ENCODE measurements at places on chromosomes 5 and 9.

GRCh38 chr9:88531920-88532698 is 2.9 kb upstream of the NXNL2 start:
- no peak for DNase-seq

DNA sequence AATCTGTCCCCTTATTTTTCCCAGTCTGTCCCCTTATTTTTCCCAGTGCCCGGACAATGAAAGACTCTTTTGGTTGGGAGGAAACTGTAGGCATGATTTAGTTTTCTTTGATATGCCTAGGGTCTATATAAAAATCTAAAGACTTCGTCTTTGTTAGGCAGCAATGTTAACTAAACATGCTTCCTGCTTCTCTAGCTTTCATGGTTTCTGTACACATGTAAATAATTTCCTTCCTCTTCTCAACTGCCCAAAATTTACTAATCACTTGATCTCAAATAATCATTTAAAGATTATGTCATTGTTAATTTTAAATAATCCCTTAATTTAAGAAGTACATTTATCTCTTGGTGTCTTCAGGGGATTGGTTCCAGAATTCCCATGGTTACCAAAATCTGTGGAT is 47.8 kb upstream of the RAPGEF6 start:
- no peak for DNase-seq

GRCh38 chr5:172622091-172623046 is 18.7 kb upstream of the NEURL1B start:
- DNase-seq: no peak

DNA sequence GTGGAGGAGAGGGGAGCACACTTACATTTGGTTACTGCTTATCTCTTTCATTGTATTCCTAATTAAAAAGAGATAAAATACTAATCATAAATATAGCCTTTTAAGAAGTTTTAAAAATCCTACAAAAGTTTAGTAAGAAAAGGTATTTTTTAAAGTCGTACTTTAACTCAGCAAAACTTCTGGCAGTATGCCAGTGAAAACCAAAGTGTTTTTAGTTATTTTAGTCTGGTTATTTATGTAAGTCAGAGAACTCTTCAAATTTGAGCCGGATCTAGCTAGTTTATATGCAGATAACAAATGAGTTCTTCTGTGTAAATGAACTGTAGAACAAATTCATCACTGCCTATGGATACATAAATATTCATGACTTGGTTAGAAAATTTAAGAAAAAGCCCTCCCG is 36.5 kb upstream of the ANKDD1B start:
- no peak for DNase-seq

- DNase-seq: no peak
These were observed 190.8 kb downstream of the SPOCK1 start for GRCh38 chr5:137308311-137308710.

GRCh38 chr9:124278054-124278540 is 20.3 kb downstream of the NEK6 start:
- no peak for DNase-seq

- peak; percentile 53 for DNase-seq
These were observed 2.1 kb downstream of the MXD3 start for GRCh38 chr5:177309351-177310191.

DNA sequence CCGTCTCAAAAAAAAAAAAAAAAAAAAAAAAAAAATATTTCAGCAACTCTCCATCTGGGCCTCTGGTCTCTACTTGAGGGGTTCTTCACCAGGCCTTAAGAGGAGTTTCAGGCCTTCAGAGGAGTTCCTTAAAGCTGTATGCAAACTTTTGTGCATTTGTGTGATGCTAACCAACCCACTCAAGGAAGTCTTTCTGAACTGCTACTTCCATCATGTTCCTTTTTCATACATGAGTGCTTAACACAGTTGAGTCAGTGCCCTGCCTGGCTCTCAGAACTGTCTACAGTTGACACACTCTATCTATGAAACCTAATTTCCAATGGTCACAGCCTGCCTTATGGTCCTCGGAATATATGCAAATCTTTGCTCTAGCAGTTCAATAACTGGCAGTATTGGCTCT is 146.5 kb downstream of the MEF2C start:
- DNase-seq: peak; percentile 47

DNA sequence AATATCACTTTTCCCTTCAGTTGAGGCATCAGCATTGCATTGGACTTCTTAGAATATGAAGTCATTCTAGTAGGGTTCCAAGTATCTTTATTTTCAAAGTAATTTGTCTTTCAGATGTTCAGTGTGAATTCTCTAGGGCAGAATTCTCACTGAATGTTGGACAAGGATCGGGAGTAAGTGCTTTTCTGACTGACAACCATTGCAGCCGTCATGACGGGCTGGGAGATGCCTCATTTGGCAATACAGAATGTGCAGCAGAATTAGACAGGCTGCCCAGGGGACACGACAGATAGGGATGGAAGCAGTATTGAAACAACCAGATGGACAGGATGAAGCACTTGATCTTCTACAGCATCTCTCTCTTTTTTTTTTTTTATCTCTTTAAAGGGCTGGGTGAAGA is 129.0 kb downstream of the ICE1 start:
- DNase-seq: no peak

- no peak for DNase-seq
These were observed 16.5 kb downstream of the DNAJA1 start for GRCh38 chr9:33041432-33042188.

DNA sequence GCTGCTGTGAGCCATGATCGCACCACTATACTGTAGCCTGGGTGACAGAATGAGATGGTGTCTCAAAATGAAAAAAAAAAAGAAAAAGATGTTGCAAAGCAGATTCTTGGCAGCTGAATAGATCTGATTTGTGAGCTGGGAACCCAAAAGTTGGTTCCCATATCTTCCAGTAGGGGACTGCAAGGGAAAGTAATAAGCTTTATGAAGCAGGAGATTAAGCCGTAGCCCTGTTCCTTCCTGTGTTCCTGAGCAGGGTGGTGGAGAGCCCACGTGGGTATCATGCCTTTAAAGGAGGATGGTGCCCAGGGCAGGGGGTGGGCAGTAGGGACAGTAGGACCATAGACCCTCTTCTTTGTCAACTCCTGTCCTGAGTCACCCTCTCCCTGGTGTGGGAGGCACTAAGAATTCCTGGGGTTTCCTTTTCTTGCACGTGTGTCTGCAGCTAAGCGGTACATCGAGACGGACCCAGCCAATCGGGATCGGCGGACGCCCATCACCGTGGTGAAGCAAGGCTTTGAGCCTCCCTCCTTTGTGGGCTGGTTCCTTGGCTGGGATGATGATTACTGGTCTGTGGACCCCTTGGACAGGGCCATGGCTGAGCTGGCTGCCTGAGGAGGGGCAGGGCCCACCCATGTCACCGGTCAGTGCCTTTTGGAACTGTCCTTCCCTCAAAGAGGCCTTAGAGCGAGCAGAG is 37.9 kb downstream of the STOM start:
- DNase-seq: no peak

DNA sequence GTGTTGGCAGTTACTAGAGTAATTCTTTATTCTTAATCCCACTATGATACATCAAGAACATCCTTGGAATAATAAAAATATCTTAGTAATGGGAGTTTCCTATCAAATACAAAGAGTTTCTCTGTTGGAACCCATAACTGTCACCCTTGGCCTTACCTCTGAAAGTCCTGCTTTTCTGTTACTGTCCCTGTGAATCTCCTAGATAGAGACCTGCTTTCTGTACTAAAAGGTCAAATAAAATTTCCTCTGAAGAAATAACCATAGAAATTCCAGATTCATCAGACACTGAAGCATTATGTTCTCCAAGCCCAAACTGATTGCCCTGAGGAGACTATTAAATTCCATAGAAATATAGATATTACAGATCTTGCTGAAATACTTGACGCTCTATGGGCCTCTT is 63.0 kb downstream of the KCNV2 start:
- no peak for DNase-seq

- DNase-seq: no peak
These were observed 15.3 kb upstream of the AJM1 start for GRCh38 chr9:136826703-136827582.

DNA sequence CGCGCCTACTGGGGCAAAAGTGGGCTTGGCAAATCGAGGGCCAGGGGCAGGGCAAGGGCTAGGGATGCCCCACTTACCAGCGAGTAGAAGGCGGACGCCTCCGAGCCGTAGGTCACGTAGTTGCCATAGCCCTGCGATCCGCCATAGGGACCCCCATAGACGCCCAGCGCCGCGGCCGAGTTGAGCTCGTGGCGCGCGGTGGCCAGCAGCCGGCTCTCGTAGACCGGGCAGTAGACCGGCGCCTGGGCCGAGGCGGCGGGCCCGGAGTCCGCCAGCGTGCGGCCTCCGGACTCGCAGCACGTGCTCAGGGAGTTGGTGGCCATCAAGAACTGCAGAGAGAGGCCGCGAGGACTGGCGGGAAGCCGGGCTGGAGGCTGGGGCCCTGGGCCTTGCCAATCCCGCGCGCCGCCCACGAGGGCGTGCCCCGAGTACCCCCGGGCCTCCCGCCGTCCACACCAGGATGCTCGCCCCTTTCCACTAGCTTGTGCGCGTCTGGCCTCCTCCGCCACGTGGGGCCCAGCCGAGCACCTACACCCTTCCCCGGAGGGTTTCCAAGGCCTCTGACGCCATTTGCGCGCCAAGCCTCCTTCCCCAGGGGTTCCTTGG is 891 bp downstream of the IRX4 start:
- DNase-seq: no peak

DNA sequence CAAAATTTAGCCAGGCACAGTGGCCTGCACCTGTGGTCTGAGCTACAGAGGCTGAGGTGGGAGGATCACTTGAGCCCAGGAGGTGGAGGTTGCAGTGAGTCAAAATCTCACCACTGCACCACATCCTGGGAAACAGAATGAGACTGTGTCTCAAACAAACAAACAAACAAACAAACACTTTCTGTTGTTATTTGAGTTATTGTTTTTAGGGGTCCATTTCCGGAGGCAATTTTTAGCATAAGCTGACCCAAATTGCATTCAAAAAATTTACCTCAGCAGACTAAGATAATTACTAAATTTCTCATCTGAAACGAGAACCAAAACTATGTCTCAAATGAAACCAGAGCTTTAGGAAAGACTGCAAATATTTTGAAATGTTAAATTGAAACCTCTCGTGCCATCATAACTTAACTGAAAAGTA is 1485.1 kb downstream of the EFNA5 start:
- no peak for DNase-seq

GRCh38 chr9:69643098-69643497 is 29.1 kb downstream of the APBA1 start:
- no peak for DNase-seq

GRCh38 chr5:176948458-176948857 is 49.3 kb upstream of the HK3 start:
- DNase-seq: no peak

- DNase-seq: no peak
These were observed 809 bp downstream of the PCDHGA9 start for GRCh38 chr5:141403387-141403786.

GRCh38 chr5:68734781-68735180 is 359.0 kb upstream of the SLC30A5 start:
- no peak for DNase-seq

DNA sequence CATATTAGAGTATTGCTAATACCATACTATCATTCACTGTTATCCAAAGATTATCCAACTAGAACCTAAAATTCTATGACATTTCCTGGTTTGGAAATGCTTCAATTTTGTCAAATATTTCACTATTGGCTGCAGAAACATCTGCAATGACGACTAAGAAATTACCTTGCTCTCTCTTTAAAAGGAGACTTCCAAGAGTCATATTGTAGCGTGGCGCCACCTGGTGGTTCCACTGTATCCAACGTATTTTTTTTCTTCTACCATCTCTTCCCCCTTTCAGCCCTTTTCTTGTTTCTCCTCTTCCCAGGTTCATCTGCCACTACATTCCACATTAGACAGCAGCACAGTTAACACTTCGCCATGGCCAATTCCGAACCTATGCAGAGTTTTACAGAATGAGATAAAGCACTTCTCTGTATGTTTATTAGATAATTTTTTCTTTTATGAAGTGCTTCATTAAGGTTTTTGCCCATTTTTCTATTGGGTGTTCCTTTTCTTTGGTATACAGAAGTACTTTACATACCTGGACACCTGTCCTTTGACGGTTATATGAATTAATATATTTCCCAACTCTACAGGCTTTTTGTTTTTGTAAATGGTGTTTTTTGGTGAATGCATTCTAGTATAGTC is 153.5 kb downstream of the CDC42SE2 start:
- peak; percentile 94 for DNase-seq

DNA sequence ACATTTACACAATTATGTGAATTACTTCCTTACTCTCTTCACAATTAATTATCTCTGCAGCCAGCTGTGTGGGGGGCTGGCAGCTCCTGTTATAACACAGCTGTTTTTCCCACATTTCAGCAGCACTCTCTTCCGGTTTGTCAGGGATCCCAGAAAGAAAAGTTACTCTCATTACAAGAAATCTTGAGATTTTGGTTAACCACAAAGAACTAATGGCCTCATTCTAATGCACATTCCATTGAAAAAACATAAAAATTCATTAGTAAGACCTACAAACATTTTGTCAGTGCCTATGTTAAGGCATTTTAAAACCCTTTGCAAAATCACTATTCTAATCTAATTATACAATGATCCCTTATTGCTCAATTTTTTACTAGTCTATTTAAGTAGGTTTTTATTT is 64.1 kb downstream of the PDE4D start:
- no peak for DNase-seq

DNA sequence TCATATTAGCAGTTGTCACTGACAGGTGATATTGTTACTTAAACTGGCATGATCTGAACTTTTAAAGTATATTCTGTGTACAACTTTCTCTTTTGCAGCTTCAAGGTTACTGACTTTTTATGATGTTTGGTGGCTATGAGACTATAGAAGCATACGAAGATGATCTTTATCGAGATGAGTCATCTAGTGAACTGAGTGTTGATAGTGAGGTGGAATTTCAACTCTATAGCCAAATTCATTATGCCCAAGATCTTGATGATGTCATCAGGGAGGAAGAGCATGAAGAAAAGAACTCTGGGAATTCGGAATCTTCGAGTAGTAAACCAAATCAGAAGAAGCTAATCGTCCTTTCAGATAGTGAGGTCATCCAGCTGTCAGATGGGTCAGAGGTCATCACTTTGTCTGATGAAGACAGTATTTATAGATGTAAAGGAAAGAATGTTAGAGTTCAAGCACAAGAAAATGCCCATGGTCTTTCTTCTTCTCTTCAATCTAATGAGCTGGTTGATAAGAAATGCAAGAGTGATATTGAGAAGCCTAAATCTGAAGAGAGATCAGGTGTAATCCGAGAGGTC is 5.9 kb downstream of the ZCCHC7 start:
- no peak for DNase-seq

DNA sequence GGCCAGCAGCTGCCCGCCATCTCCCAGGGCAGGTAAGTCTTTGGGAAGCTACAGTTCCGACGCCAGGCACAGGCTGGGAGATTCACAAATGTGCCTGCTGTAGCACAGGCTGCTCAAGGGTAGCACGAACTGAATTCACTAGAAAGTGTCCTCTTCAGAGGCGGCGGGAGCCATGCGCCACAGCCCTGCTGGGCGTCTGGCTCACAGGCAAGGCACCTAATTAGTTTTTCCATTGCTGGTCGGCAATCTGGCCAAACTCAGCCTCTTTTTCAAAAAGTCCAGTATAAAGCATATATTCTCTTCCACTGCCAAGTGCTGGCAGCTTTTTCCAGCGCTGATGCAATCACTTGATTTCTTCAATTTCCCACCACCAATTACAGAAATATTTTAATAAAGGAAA is 128.9 kb upstream of the RAPGEF1 start:
- no peak for DNase-seq

- DNase-seq: no peak
These were observed 24.7 kb upstream of the CETN3 start for GRCh38 chr5:90434116-90434714.

- DNase-seq: no peak
These were observed 5.9 kb downstream of the HDHD3 start for GRCh38 chr9:113370806-113371325.

Measured in Peyer's patch (tissue), 4 donors.